ENCODE measurements at places on chromosomes 7 and 10.

DNA sequence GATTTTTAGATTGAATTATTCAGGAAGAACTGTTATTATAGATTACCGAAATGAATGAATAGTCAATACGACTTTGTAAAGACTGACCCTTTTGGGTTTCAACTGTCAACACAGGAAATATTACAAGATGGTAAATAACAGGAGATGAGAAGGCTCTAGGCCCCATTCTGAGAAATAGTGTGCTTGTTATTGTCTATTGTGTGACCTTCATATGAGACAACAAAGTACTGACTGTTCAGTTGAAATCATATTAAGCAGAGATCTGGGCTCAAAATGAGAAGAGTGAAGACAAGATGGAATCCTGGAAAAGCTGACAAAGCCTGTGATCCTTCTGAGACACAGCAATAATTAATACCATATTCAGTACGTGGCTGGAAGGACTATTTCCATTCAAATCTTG is 503.8 kb downstream of the INHBA start:
- DNase-seq = no peak

DNA sequence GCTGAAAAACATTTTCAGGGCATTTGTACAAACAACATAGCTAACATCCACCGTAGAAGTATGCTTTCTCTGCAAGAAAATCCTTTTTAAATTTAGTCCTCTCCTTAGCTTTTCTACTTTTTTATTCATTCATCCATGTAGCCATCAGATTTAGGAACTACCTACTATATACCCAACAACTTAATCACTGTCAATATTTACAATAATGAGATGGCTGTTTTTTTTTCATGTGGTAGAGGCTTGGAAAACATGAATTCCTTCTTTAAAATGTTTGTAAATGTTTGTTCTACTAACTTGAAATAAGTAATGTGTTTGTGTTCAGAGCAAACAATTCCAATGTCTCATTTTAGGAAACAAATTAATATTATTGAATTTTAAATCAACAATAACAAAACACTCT is 78.2 kb upstream of the CAV2 start:
- DNase-seq = no peak

DNA sequence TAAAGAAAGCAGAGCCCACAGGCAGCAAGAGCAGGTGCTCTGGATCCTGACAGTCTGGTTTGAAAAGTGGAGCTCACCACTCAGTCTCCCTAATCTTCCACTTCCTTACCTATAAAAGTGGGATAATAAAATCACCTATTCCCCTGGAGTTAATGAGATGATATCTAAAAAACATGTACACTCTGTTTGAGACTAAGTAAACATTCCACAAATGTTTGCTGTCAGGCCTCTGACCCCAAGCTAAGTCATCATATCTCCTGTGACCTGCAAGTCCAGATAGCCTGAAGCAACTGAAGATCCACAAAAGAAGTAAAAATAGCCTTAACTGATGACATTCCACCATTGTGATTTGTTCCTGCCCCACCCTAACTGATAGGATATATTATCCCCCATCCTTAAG is 1324.5 kb downstream of the XPNPEP1 start:
- DNase-seq = no peak

DNA sequence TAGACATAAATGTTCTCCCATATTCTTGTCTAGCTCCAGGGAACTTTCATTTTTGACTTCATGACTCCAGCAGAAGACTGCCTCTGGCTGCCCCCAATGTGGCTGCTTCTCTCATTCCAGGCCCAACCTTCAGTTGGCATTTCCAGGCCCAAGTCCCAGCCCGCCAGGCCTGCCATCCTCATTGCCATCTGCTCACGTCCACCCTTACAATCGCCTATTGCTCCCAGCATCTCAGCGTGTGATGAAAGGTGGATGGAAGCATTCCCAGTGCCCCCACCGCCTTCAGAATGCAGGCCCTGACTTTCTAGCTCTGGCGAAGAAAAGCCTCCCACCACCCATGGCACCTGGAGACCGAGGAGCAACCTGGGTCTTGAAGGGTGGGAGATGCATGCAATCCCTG is 132.1 kb upstream of the LANCL2 start:
- no peak for DNase-seq

DNA sequence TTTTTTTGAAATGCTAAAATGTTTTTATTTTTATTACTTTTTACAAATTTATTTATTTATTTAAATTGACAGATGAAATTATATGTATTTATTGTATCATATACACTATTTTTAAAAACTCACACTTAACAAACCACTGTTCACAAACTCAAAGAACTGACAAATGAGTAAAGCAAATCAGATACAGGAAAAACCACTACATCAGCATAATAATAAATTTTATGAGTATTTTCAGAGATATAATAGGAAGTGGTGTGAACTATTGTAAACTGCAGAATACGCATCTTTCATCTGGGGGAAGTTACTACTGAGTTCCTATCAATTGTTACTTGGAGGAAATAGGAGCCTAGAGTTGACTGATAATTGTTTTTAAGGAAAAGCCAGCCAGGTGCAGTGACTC is 150.7 kb downstream of the PCLO start:
- no peak for DNase-seq

- DNase-seq = no peak
These were observed 71.8 kb downstream of the AFAP1L2 start for GRCh38 chr10:114332301-114333192.

GRCh38 chr7:85324145-85324799 is 137.4 kb upstream of the SEMA3D start:
- DNase-seq = no peak

GRCh38 chr7:122618585-122619189 is 80.2 kb downstream of the RNF133 start:
- no peak for DNase-seq

DNA sequence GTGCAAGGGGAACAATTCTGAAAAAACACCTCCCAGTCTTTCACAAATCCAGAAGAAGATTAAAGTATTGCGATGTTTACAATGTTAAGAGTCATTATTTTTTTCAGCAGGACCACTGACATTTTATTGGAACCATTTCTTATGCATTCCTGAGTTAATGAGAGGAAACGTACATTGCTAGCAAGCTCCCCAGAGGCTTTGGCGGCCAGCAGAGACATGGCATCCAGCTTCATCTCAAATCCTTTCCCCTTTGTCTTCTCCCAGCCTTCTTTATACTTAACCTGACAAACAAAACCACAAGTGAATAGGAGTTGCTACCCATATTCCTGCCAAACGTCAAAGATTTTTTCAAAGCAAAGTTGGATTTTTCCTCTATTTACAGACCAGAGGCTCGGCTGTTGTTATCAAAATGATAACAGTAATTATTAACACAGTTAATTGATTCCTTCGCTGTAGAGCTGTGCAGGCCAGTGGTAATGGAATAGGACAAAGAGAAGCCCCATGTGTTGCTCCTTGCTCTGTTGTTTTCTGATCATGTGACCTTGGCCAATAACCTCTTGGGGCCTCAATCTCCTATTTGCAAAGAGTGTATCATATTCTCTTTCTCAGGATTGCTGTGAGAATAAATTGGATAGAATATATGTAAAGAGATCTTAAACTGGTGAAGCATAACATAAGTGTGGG is 32.0 kb downstream of the NRAP start:
- DNase-seq = no peak

GRCh38 chr10:61759751-61760150 is 97.0 kb downstream of the CABCOCO1 start:
- DNase-seq = no peak

- DNase-seq = no peak
These were observed 173.6 kb downstream of the ARHGAP12 start for GRCh38 chr10:31754803-31755624.

- DNase-seq = no peak
These were observed 114.1 kb downstream of the CPED1 start for GRCh38 chr7:121102619-121103018.

GRCh38 chr7:112423987-112424386 is 26.3 kb upstream of the IFRD1 start:
- DNase-seq = no peak

- DNase-seq = no peak
These were observed 108.8 kb downstream of the SPAG6 start for GRCh38 chr10:22453948-22454591.

DNA sequence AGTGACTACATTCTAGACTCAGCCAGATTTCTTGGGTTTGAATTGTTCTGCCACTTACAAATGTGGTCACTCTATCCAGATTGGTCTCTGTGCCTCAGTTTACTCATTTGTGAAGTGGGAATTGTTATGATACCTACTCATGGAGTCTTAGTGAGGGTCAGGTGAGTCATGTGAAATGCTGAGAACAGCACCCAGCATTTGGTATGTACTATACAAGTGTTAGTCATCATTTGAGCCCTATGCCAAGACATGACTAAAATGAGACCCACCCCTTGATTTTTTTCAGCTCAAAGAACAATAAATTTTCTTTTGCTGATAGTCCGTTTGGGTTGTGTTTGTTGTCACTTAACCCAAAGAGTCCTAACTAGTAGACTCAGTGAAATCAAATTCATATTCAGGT is 92.8 kb downstream of the CHN2 start:
- no peak for DNase-seq

DNA sequence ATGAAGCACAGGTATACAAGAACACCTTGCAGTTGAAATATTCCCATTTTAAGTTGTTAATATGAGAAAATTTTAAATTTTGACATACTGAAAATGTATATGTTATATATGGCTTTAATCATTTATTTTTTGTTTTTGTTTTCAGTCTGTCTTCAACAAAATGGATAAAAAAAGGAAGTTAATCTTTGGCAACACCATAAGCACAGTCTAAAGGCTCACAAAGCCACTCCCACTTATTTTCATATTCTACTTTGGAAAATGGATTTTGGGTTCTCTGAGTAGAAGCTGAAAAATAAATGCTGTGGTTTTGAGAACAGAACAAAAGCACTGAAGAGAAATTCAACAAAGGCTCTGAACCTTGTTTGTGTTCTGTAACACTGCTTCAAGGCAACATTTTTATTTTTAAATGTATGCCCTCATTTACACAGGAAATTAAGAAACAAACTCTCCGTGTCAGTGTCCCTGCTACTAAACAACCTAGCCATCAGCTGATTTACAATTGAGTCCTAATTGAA is 81.3 kb upstream of the LRRN3 start:
- no peak for DNase-seq

- peak; percentile 42 for DNase-seq
These were observed at the start of gene CALHM2 for GRCh38 chr10:103451831-103452505. CALHM2 (minus strand) TSS chr10:103452370; CDS start chr10:103449941, 2,429 bp downstream.

DNA sequence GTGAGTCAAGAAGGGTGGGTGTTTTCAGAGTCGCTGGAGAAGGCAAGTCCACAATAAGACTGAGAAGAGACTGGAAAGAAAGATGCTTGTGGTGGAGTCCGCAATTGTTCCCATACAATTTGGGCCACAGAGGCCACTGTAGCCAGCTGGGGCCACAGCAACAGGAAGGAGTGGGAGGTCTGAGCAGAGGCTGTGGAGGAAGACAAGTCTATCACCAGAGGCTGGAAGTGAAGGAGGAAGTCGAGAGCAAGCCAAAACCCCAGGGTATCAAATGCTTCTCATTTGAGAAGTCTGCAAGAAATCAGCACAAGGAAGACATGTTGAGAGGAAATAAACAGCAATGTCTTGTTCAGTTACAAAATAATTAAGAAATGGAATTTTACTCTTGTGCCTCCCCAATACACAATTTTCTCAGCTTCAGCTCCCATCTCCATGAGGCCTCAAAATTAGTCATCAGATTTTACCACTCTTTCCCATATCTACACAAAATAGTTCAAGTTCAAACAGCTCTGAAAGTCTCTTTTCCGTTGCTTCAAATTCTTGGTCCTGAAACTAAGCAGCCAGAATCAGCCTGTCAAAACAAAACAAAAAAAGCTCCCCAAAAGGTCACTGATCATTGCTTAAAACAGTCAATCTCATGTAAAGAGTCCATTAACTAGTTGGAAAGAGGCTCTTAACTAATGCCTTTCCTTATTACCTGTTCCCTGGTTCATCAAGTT is 31.6 kb downstream of the SLC16A12 start:
- DNase-seq = no peak

DNA sequence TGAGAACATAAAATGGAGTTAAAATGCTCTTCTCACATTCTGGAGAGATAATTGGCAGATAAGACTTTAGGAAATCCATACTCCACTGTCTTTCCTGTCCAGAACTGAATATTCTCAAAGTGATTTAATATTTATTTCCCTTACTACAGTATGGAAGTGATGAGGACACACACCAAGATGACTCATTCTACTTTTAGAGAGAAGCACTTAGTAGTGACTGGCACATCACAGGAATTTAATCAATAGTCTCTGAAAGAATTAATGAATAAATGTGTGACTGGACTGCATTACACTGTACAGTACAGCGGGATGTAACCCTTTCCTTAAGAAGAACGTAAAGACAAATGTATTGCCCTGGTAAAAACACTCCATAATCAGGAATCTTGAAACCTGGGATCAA is 116.7 kb downstream of the SEMA3E start:
- no peak for DNase-seq

DNA sequence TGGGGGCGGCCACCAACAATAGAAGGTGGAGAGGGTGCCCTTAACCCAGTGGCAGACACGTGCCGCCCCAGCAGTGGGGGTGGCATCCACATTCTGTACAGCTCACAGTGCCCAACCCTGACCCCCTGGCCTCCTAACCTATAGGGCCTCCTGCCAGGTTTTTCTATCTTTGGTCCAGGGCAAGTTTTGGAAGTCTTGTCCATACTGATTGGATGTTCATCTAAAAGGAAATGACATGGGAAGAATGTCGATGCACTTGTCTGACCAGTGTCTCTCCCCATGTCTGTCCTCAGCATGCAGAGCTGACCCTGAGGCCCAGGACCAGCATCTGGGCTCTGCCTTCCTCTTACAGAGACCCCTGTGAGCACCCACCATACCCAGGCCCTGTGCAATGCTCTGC is 32.3 kb upstream of the ANTXRL start:
- no peak for DNase-seq

- no peak for DNase-seq
These were observed 1.1 kb downstream of the ZNF511 start for GRCh38 chr10:133309720-133310398.

- no peak for DNase-seq
These were observed 81.5 kb upstream of the LRRTM3 start for GRCh38 chr10:66844176-66844942.

DNA sequence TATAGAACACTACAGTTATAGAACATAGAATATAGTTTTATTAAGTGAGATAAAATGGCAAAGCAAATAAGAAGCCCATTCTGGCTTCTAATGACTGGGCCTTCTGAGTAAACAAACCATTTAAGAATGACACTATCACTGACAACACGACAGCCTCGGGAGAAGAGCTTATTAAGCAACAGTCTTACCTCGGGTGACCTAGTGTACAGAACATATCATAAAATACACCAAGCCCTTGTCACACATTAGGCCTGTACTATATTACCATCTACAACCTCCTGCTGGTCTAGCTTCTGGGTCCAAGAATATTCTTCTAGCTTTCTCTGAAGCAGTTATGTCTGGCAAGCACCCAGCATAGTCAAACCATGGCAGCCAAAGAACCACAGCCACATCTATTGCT is 32.0 kb downstream of the CCDC186 start:
- DNase-seq = no peak

DNA sequence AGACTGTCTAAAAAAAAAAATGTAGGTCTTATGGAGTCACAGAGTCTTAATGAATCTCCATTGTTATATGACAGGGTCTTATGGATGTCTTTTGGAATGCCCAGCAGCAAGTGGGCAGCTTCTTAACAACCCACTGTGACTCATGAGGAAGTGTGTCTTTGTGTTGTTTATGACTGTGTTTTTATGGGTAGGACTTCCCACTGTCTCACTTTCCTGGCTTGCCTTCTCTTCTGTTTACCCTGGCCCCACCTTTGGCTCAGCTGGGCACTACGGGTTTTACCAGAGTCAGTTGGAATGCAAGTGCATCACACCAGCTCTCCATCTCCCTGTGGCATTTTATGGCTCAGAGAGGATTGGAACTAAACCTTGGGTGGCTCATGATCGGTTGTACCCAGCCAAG is 580.5 kb downstream of the AUTS2 start:
- no peak for DNase-seq

Measured in activated naive CD4-positive, alpha-beta T cell (primary cell).